Kidney (tissue), 22 donors: ENCODE measurements at places on chromosomes 7 and 10.

- DNase-seq, result peak; percentile 90
These were observed 711 bp downstream of the FAM221A start for GRCh38 chr7:23680414-23681405.

GRCh38 chr10:126270111-126270510, 118.2 kb downstream of the ADAM12 start:
- DNase-seq, result no peak

DNA sequence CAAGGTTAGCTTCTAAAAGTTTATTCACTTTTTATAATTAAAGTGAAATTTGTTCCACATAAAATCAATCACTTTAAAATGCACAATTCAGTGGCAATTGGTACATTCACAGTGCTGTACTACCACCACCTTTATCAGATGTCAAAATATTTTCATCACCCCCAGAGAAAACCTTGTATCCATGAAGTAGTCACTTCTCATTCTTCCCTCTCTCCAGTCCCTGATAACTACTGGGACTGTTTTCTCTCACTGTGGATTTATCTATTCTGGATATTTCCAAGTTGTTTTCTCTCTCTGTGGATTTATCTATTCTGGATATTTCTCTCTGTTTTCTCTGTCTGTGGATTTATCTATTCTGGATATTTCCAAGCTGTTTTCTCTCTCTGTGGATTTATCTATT, 435.4 kb upstream of the CNTNAP2 start:
- no peak for DNase-seq

DNA sequence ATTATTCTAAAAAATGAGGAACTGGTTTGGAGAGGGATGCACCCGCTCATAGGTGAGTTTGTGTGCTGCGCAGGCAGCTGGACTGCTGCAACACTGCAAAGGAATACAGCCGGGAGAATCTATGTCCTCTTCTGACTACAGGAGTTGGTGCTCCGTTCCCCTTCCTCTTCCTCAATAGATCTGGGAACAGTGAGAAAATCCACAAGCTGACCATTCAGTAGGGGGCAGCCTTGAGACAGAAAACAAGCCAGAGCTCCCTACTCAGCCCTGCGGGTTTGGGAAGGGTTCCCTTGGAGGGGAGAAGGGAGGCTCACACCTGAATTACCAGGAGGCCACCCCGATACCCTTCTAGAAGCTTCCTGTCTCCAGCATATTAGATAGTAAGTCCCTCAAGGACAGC, 87.3 kb upstream of the FOXI2 start:
- no peak for DNase-seq

- no peak for DNase-seq
These were observed 165.8 kb downstream of the CCSER2 start for GRCh38 chr10:84493951-84494848.

DNA sequence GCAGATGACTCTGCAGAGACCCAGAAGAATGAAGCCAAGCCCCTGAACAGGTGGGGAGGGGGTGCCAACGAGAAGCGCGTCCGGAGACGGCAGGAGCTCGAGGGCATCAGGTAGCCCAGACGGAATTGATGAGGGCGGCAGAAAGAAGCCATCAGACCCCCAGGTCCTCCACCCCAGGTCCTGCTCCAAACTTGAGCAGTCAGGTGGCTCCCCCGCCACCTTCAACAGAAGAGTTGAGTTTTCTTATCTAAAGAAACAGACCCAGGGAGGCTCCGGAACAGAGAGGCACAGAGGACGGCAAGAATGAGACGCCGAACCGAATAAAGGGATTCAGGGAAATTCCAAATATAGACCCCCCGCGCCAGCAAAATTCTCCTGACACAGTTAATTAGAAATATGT, 22.2 kb downstream of the RGS10 start:
- no peak for DNase-seq

DNA sequence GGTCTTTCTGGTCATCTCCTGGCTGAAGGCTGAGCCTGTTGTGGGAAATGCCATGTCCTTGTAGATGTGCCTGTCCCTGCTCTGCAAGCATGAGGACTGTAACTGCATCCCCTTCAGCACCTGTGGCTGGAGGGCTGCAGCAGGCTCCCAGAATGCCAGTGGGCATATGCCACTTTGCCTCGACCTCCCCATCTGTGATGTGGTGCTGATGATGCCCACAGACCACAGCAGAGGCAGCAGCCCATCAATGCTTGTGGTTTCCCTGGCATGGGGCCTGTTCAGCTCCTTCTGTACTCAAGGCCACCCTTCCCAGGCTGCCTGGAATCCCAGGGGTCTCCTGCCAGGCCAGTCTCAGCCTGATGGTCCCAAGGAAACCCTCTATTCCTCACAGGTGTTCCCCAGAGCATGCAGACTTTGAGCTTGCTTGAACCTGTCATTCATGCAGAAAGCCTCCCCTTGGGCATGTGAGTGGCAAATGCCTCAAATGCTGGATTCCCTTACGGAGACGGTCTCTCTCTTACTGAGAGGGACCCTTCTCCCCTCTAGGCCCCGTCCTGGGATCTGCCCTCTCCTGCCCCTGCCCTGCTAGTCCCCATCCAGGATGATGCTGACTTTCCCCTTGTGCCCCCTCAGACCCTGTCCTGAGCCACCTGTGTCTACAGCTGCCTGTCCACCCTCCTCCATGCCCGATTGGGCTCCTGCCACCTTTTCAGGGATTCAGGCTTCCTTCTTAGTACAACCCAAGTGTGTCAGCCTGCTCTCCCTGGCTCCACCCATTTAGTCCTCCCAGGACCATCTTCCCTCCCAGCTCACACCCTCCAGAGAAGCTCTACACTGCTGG, 50.9 kb upstream of the ANTXRL start:
- no peak for DNase-seq

DNA sequence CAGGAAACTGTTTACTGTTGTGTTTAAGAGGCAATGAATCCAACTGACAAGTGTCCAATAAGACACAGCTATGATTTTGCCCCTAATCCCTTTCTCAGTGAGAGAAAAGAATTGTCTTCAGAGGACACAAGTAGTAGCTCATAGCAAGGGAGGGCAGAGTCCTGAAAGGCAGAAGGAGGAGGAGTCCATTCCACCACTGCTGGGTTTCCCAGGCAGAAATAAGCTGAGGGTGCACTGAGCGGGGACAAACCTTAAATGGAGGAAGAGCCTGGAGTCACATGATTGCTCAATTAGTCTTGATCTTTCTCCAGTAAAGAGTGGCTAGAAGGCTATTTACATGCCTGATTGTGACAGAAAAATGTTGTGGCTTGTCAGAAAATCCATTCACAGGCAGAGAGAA, 573.8 kb downstream of the POM121L12 start:
- no peak for DNase-seq

DNA sequence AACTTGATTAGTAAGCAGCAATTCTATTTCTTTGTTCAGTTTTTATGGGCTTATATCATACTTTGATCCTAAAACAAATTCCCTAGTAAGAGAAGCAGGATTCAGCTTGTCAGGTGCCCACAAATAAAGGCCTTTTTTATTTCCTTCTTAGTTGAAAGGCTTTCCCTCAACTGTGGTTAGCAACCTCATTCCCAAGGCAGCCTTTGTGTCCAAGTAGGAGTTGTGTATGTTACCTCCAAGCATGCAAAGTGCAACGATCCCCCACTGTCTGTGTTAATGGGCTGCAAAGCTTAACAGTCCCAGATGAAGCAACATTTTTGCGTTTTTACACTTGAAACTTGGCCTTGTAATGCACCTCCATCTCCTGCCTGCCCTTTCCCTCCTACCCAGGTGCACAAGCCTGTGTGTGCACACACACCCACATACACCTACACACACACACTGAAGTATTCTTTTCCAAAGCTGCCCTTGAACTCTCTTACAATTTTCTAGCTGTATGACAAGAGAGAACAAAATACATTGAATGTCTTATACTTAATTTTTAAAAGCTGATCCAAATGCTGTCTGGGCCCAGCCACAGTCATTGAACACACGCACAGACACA, 278.2 kb downstream of the SNX13 start:
- DNase-seq, result no peak

DNA sequence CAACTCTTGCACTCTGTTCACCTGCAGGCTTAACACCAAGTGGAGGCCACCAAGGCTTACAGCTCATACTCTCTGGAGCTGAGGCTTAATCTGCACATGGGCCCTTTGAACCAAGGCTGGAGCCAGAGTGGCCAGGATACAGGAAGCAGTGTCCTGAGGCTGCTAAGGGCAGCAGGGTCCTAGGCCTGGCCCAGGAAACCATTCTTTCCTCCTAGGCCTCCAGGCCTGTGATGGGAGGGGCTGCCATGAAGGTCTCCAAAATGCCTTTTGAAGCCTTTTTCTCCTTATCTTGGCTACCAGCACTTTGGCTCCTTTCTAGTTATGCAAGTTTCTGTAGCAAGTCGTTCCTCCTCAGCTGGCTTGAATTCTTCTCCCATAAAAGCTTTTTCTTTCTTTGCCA, 68.0 kb upstream of the GNAI1 start:
- DNase-seq, result no peak

GRCh38 chr7:2269991-2270460, 28.0 kb downstream of the NUDT1 start:
- DNase-seq, result no peak

DNA sequence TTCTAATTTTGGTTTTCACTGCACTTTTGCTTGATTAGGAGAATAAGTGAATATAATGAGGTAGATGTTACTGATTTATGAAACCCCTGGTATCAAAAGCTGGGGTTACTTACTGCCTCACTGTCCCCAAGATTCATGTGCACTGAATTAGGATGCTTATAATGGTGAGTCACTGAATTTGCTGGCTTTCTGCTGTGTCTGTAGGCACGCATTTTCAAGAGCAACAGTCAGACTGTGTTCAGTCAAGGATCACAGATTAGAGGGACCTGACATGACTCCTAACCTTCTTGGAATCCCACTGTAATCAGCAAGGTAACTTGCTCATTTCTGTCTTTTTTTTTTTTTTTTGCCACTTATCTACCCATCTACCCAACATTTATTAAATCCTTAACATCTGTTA, 59.7 kb downstream of the GPR85 start:
- no peak for DNase-seq

DNA sequence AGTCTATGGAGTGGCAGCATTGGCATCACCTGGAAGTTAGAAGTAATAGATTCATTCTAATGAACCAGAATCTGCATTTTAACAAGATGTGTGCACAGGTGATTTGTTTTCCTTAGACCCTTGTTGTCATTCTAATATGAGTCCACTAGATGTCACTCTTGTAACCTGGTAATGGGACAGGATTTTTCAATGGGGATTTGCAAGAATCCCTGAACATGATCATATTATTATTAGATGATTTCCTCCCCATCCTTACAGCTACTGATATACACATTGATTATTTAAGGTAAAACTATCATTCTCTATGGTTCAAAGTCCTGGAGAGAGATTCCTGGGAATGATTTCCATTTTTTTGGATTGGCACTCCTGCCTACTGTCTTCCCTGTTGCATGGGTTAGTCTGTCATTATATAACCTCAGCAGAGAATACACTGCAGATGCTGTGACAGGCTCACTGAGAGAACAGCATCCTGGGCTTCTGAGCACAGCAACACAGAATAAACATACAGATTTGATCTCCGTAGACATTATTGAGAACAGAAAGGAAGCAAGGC, 194.9 kb downstream of the SUGCT start:
- no peak for DNase-seq

- DNase-seq, result peak; percentile 33
These were observed 193.5 kb downstream of the SEC23IP start for GRCh38 chr10:120086066-120086465.

GRCh38 chr7:140883378-140883777, 41.4 kb downstream of the BRAF start:
- no peak for DNase-seq

DNA sequence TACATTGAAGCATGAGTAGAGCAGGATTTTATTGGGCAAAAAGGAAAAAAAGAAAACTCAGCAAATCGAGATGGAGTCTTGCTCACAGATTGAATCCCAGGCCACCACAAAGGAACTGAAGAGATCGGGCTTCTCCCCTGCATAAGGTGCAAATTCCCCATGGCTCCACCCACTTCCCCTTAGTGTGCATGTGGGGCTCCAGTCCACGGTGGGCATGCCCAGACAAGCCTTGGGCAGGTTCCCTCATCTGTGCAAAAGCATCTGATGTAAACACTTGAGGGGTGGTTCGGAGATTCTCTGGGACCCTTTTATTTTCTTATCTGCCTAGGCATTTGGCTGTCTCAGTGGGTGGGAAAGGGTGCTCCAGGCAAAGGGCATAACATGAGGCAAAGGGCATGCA, 150.7 kb downstream of the CFTR start:
- no peak for DNase-seq

- DNase-seq, result peak; percentile 88
These were observed at the start of gene ZNF22 for GRCh38 chr10:45000752-45001380. TSS of gene ZNF22 (plus strand) at chr10:45000923. CDS start at chr10:45003369, 2,446 bp downstream.

GRCh38 chr7:148894591-148894990, 10.5 kb upstream of the EZH2 start:
- DNase-seq, result no peak

GRCh38 chr7:100156331-100157068, 2.0 kb downstream of the TRAPPC14 start:
- DNase-seq, result no peak

DNA sequence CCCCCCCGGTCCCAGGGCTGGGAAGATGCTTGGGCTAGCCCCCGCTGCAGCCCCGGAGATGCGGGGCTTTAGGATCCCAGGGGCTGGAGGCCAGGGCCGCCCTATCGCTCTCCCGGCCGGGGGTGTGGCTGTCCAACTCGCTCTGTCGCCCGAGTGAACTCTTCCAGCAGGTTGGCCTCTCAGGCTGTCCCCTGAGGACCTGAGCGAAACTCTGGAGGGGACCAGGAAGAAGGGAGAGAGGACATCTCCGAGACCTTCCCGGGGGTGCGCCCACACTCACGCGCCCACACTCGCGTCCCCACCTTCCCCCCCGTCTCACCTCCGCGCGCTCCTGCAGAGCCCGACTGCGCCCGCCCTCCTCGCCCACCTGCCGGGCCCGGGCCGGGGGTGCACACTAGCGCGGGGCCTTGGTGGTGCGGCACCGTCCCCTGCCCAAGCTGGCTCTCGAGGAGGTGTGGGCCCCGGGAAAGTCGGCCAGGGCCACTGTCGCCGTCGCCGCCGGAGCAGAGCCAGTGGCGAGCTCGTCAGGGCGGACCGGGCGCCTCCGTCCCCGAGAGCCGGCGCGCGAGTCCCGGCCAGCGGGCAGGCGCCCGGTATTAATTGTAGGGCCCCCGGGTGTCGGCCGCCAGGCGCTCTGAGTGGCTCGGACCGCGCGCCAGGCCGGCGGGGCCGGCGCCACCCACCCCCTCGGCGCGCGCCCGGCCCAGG, 101.7 kb upstream of the SVIL start:
- DNase-seq, result peak; percentile 86

DNA sequence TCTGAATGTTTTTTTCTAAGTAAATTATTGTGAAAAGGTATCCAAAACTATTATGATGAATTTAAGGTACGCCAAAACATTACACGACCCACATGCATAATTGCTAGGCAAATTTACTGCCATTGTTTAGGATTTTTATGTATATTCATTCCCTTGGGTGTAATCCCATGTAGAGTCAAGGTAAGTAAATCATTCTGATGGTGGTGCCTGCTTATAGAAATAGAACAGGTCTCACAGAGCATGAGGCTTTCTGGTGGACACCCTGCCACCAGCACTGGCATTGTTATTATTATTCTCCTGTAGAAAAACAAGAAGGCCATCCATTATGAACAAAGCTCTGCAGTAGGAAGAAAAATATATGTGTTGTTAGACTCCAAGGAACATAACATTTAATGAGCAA, 111.7 kb upstream of the ZNF804B start:
- DNase-seq, result no peak
